NAMALWA (cell line): ENCODE measurements at places on chromosomes 4 and X.

GRCh38 chrX:40446921-40447320 is 133.8 kb upstream of the ATP6AP2 start:
- DNase-seq: no peak

DNA sequence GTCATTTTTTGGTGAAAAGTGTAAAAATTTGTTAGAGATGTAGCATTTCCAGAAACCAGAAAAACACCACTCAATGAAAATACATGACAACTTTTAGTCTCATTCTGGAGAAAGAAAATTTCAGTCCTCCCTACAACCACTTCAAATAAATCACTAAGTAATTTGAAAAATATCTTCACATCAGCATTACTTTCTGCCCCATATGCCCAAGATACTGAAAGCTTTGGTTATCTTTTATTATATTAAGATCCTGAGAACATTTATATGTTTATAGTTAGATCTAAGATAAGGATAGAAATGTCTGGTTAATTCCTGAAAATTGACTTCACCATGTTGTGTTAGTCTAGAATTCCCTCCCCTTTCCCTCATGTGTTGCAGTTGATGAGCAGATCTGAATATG is 119.0 kb downstream of the ADGRL3 start:
- DNase-seq: no peak

DNA sequence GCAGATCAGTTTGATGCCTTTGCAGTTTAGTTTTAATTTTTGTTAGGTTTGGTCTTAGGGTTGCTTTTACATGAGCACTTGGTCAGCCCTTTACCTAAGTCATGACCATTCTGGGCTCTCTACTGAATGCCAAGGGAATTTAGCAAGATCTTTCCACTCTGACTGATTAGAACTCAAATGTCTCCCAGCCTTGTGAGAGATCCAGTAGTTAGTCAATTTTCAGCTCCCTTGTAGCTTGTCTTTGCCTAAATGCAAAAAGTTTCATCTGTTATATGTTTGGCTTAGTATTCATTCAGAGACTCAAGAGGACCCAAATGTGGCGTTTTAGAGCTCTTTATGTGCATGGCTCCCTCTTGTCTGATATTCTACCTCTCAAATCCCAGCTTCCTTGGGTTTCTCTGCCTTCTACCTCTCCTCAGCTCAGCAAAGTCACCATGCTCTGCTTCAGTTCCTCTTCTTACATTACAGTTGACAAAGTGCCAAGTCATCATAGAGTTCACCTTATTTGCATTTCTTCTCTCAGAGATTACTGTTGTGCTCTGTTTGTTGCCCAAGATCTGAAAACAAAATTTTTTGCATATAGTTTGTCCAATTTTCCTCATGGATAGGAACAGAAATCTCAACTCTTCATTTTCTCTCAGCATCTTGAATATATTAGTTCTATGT is 17.5 kb upstream of the JAKMIP1 start:
- peak; percentile 62 for DNase-seq

DNA sequence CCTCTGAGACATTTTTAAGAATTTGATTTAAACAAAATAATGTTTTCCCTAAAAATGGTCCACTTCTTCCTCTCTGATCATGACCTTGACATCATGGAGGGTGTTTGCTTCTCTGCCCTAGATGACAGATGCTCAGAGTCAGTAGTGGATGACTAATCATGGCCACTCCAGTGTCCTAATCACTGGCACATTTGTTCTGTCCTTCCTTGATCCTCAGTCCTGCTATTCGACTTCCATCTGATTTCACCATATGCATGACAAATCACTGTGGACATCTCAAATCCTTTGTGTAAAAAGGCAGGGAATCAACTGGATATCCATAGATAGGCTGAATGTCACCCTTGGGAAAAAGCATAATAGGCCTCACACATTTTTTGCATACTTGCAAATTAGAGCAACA is 9.0 kb downstream of the CRMP1 start:
- DNase-seq: no peak

DNA sequence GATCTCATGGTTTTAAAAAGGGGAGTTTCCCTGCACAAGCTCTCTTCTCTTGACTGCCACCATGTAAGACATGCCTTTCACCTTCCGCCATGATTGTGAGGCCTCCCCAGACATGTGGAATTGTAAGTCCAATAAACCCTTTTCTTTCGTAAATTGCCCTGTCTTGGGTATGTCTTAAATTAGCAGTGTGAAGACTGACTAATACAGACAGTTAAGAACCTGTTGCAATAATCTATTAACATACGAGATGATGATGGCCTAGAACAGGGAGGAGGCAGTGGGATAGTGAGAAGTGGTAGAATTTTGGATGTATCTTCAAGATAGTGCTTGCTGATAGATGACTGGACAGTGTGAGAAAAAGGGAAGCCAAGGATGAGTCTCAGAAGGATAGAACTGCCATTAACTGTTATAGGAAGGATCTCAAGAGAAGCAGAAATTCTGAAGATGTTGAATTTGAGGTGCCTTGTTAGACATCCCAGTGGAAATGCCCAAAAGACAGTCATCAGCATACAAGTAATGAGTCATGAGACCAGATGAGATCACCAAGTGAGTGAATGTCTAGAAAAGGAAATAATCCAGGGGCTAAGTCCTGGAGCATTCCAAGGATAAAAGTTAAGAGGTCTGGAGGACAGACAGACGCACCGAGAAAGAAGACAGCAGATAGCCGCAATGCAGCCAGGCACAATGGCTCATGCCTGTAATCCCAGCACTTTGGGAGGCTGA is 38.8 kb upstream of the UGDH start:
- DNase-seq: no peak

GRCh38 chrX:51494409-51494808 is 2.0 kb downstream of the NUDT11 start:
- peak; percentile 3 for DNase-seq

DNA sequence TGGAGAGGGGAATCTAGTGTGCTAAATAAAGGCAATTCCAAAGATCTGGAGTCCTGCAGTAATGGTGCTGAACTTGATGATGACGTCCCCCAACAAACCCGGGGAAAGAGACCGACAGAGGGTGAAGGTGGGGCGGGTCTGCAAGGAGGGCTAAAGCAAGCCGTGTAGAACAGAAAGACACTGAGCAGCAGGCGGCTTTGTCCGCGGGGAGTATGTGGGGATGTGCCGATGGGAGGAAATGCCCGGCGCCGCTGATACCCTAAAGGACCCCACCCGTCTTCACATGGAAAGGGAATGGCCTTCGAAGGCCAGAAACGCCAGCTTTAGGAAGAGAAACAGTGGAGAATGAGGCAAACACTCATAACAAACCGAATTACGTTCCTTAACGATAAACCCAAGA is 528.9 kb downstream of the ZNF674 start:
- DNase-seq: no peak

- no peak for DNase-seq
These were observed 55.0 kb upstream of the FAM9B start for GRCh38 chrX:9088896-9089295.

DNA sequence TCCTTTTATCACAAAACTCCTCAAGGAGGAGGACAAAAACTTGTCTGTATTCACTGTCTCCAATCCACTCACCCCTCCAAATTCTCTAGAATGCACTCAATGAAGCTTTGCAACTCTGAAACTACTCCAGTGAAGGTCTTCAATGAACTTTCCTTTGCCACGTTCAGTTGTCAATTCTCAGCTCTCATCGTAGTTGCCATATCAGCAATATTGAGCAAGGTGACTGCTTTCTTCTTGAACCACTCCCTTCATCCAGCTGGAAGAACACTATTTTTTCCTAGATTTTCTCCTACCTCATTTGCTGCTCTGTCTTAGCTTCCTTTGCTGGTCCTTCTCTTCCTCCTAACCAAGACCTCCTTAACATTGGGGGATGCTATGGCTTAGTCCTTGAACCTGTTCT is 191.8 kb downstream of the KDR start:
- no peak for DNase-seq

DNA sequence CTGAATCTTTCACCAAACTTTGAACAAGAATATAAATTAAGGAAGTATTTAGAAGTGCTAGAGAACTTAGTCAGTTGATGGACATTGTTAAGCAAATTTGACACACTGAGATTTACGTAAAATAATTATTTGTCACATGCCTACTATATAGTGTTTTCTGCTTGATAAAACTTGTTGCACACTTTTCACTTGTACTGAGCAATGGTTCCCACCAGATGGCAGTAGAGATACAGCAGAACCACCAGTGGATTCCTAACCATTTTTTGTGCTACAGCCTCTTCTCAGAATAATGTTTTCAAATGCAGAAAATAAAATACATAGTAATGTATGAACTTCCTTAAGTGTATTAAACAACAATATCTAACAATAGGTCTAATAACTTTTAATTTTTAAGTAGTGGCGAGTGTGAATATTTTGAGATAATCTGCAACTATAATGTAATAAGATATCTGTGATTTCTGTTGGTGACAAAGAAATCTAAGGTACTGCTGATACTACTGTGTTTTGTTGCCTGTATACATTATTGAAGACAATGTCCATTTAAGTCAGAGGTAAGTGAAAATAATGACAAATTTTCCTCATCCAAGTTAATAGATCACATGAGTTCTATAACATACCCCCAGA is 81.2 kb downstream of the APOOL start:
- peak; percentile 56 for DNase-seq
